ENCODE measurements at places on chromosomes 6 and 20. TPM values are rescaled to one million over a fixed set of nuclear protein-coding genes. Genes with fewer than 3 reads are reported as not detected.
A peak's percentile ranks its signal among the peaks of the same experiment; 100 is the strongest.

ACAT2 gene
- total RNA-seq = 69.6 TPM

GPX5 gene
- total RNA-seq = not detected

TUBB2B gene
- total RNA-seq = 554 TPM

MKKS gene
- 29.8 TPM for total RNA-seq

IBTK gene
- 83.6 TPM for total RNA-seq

PDSS2 gene
- 14.5 TPM for total RNA-seq

TPBG gene
- total RNA-seq = 17.7 TPM

SPATS1 gene
- total RNA-seq = 0.30 TPM

KIZ gene
- 27.5 TPM for total RNA-seq

DNA sequence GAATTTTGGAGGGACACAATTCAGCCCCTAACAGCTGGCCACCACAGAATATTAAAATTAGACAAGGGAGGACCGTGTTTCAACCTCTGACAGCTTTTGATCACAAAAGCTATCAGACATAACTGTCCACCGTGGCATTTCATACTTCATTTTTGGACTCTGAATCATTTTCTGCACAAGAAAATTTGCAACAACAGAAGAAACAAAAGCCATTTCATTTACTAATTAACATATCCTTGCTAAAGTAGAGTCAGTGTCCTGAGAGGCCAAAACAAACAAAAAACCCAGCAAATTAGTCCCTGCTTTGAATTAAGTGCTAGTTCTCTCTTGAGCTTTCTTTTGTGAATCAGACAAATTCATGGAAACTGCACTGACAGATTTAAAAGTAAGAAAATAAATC is 17.6 kb upstream of the COL12A1 start:
- no peaks in the 10 kb centered on the region for H3K36me3 ChIP-seq
- no peak overlapping the region for H3K27ac ChIP-seq
- no peak for DNase-seq
- H3K27me3 ChIP-seq = no peaks in the 10 kb centered on the region
- peaks cover 2% of the 10 kb centered on the region for H3K4me1 ChIP-seq
- no peak overlapping the region for H3K4me3 ChIP-seq

GRCh38 chr6:125211352-125211751 is 57.8 kb downstream of the TPD52L1 start:
- H3K36me3 ChIP-seq = no peaks in the 10 kb centered on the region
- no peak for DNase-seq
- no peak overlapping the region for H3K4me3 ChIP-seq
- no peak overlapping the region for H3K27ac ChIP-seq
- no peaks in the 10 kb centered on the region for H3K4me1 ChIP-seq
- no peaks in the 10 kb centered on the region for H3K27me3 ChIP-seq

DNA sequence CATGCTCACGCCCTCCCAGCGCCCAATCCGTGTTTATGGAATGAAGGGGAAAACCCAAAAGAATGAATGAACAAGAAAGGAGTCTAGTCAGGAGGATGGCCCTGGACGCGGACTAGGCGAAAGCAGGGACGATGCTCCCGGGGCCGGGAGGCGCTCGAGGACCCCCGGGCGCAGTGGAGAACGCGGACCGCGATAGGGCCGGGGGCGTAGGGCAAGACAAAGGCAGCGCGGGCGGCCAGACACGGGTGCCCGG is 758 bp downstream of the GCLC start:
- H3K36me3 ChIP-seq = no peaks in the 10 kb centered on the region
- H3K4me1 ChIP-seq = no peaks in the 10 kb centered on the region
- no peak for DNase-seq
- peak overlapping the region; percentile 70 for H3K4me3 ChIP-seq
- no peaks in the 10 kb centered on the region for H3K27me3 ChIP-seq

GRCh38 chr6:40640599-40641227 is 53.5 kb upstream of the LRFN2 start:
- no peaks in the 10 kb centered on the region for H3K36me3 ChIP-seq
- peak overlapping the region; percentile 74 for H3K27ac ChIP-seq
- peaks cover 11% of the 10 kb centered on the region for H3K4me1 ChIP-seq

DNA sequence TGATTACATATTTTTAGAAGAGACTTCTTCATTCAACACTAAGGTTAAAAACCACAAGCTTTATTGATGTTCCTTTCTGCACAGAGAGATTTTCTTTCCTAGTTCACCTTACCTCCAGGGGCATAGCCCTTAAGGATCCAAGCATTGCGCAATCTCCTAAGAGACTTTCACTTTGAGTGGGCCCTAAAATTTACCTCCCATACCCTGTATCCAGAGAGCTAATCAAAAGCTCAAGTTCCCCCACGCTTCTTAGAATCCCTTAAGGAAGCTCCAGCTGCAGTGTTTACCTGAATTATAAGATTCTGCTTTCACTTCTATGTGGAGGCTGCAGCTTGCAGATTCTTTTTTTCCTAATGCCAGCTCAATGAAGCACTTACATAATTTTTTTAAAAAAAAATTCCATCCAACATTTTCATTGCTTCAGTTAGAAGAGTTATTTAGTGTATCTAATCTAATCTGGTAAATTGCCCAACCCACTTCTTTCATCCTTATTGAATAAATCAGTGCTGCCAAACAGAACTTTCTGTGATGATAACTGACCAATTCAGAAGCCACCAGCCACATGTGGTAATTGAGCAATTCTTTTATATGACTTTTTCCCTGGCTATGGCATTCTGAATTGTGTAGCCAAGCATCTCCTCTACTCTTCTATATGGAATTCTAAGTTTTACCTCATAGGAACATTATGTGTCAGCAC is 24.6 kb upstream of the SPTLC3 start:
- H3K4me3 ChIP-seq = no peak overlapping the region
- DNase-seq = no peak
- H3K27ac ChIP-seq = no peak overlapping the region
- no peaks in the 10 kb centered on the region for H3K36me3 ChIP-seq
- H3K4me1 ChIP-seq = no peaks in the 10 kb centered on the region

- H3K27ac ChIP-seq = peak overlapping the region; percentile 79
- H3K36me3 ChIP-seq = no peaks in the 10 kb centered on the region
- DNase-seq = no peak
- peaks cover 3% of the 10 kb centered on the region for H3K4me1 ChIP-seq
These were observed 258.9 kb downstream of the GJA1 start for GRCh38 chr6:121694389-121694788.

DNA sequence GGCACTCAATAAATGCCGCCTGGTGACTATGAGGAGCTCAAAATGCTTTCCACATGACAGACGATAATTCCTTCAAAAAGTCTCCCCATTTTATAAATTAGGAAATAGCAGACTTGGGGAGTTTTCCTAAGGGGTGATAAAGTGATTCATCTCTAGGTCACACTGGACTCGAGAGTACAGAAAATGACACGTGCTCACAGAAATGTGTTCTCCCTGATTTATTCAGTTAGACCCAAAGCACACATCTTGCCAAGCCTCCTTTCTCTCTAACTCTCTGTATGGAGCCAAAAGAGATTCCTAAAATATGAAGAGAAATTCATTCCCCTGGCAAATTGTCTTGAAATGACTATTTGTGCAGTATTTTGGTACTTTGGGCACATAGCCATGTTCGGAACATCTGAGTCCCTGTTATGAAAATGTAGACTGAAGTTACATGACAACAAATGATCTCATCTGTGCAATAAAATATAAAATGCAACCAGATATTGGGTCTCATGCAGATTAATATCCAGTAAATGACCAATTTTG is 381.1 kb downstream of the TFAP2B start:
- no peaks in the 10 kb centered on the region for H3K4me1 ChIP-seq
- no peak overlapping the region for H3K4me3 ChIP-seq
- no peaks in the 10 kb centered on the region for H3K36me3 ChIP-seq
- no peak overlapping the region for H3K27ac ChIP-seq
- H3K27me3 ChIP-seq = no peaks in the 10 kb centered on the region

- H3K4me1 ChIP-seq = no peaks in the 10 kb centered on the region
- no peak for DNase-seq
- no peak overlapping the region for H3K27ac ChIP-seq
- no peaks in the 10 kb centered on the region for H3K36me3 ChIP-seq
- H3K4me3 ChIP-seq = no peak overlapping the region
- no peaks in the 10 kb centered on the region for H3K27me3 ChIP-seq
These were observed 172.9 kb downstream of the LAMA2 start for GRCh38 chr6:129055796-129056195.

- H3K4me1 ChIP-seq = no peaks in the 10 kb centered on the region
- no peak overlapping the region for H3K27ac ChIP-seq
- H3K4me3 ChIP-seq = no peak overlapping the region
- H3K27me3 ChIP-seq = no peaks in the 10 kb centered on the region
These were observed 70.3 kb downstream of the TMEM244 start for GRCh38 chr6:129790785-129791184.

DNA sequence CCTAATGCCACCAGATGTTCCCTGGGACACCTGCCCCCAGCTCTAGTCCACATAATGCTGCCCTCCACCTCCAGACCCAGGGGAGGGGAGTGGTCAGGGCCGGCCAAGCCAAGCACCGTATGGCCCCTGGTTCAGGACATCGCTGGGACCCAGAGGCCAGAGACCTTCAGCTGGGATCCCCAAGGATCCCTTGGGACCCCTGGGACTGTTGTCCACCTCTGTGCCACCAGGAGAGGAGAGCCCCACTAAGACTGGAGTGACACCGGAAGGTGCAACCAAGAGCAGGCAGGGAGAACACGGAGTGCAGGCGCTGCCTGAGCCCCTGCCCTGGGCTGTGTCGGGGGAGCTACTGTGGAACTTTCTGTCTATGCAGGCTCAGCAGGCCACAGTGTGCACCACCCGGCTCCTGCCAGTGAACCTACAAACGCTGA is 43.6 kb downstream of the CTCFL start:
- no peak overlapping the region for H3K27ac ChIP-seq
- no peaks in the 10 kb centered on the region for H3K36me3 ChIP-seq
- DNase-seq = no peak
- peaks cover 6% of the 10 kb centered on the region for H3K27me3 ChIP-seq
- H3K4me3 ChIP-seq = no peak overlapping the region
- H3K4me1 ChIP-seq = peaks cover 10% of the 10 kb centered on the region

Measured in spinal cord (tissue), 10 donors.